ENCODE measurements at places on chromosomes 13 and 19.

DNA sequence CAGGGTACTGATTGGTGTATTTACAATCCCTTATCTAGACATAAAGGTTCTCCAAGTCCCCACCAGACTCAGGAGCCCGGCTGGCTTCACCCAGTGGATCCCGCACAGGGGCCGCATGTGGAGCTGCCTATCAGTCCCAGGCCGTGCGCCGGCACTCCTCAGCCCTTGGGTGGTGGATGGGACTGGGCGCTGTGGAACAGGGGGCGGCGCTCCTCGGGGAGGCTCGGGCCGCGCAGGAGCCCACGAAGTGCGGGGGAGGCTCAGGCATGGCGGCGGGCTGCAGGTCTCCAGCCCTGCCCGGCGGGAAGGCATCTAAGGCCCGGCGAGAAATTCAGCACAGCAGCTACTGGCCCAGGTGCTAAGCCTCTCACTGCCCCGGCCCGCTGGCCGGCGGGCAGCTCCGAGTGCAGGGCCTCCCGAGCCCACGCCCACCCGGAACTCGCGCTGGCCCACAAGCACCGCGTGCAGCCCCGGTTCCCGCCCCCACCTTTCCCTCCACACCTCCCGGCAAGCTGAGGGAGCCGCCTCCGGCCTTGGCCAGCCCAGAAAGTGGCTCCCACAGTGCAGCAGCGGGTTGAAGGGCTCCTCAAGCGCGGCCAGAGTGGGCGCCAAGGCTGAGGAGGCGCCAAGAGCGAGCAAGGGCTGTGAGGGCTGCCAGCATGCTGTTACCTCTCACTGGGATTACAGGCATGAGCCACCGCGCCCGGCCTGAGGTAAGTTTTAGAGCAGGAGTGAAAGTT, 60.0 kb upstream of the SCEL start:
- DNase-seq, result no peak

GRCh38 chr19:47521473-47522180, 6.8 kb upstream of the NAPA start:
- DNase-seq, result no peak

- DNase-seq, result no peak
Observed at GRCh38 chr13:65593298-65593874, 1636.8 kb downstream of the PCDH9 start.

- no peak for DNase-seq
Observed at GRCh38 chr13:111883571-111884343, 183.2 kb upstream of the SOX1 start.

DNA sequence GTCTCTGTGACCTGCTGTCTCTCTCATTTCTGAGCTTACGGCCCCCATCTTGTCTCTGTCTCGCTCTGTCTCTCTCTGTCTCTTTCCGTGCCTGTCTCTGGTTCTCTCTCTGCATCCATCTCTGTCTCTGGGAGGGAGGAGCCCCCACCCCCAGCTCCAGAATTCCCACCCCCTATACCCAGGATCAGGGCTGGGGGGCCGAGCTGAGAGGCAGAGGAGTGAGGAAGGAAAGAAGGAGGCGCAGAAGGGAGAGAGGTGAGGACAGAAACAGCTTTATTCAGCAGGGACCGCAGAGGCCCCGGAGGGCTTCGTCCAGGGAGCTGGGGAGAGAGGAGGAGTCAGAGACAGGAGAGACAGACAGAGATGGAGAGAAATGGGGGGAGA, 14.0 kb downstream of the JOSD2 start:
- DNase-seq, result no peak

GRCh38 chr13:46211116-46211482, 629 bp upstream of the LRRC63 start:
- no peak for DNase-seq

- no peak for DNase-seq
Observed at GRCh38 chr13:52862358-52863206, 14.1 kb upstream of the PCDH8 start.

DNA sequence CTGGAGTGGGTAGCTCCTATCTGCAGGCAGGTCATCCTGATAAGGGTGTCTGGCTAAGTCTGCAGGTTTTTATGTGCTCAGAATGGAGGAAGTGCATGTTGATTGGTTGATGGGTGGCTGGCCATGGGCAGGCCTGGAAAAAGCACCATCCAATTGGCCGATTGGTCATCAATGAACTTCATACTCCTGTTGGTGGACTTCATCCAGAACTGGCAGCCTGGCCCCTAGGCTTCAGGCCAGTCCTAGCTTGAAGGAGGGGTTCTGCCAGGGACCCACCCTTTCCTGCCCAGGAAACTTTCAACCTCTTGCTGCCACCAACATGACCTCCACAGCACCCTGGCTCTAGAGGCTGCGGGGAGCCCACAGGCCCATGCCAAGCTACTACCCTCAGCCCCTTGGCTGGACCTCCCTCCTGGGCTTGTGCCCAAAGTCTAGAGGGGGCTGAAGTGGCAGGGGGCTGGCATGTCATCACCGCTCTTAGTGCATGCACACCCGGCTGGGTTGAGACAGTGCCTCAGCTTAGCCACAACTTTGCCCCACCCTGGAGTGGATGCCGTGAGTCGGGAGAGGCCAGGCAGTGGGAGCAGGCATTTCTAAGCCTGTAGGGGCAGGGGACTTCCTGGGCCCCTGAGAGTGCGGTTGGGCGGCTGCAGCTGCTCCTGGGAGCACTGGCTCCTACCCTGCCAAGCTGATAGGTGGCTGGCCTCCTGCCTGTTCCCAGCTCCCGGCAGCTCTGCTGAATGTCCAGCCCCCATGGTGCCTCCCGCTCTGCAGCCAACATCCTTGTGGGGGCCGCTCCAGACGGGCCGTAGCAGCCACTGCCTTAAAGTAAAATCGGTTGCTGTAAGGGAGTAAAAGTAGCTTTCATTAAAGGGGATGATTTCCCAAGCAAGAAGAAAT, 13.2 kb downstream of the DNAJC15 start:
- DNase-seq, result no peak

DNA sequence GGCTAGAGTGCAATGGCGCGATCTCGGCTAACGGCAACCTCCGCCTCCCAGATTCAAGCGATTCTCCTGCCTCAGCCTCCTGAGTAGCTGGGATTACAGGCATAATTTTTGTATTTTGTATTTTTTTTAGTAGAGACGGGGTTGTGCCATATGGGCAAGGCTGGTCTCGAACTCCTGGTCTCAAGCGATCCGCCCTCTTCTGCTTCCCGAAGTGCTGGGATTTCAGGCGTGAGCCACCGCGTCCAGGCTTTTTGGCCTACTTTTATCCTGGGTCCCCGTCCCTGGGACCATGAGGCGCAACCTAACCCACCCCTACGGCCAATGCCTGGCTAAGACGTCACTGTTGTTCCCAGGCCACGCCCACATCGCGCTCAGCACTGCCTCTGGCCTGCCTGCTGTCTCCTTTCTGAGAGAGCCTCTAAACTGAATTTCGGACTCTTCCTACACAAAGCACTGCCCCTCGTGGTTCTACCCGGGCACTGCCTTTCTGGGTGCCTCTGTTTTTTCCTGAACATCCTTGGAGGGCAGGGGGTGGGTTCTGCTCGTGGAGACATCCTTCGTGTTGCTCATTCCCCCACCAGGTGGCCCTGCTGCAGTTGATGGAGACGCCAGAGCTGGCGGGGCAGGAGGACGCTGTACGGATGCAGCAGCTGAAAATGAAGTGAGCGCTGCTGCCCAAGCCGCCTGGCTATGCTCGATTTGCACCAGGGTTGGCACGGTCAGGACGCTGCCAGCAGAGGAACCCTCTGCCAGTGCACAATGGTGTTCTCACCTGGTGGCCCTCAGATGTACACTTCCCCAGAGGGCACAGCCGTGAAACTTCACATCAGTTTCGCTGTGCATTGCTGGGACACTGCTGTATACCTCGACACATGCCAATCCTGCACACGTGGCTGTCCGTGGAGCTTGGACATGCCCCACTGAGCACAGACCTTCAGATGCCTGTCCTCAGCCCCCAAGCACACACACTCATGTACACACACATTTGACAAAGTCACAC, 2.0 kb downstream of the REX1BD start:
- DNase-seq, result no peak

- DNase-seq, result peak; percentile 8
Observed at GRCh38 chr19:11451327-11451870, 16.0 kb downstream of the PRKCSH start.

DNA sequence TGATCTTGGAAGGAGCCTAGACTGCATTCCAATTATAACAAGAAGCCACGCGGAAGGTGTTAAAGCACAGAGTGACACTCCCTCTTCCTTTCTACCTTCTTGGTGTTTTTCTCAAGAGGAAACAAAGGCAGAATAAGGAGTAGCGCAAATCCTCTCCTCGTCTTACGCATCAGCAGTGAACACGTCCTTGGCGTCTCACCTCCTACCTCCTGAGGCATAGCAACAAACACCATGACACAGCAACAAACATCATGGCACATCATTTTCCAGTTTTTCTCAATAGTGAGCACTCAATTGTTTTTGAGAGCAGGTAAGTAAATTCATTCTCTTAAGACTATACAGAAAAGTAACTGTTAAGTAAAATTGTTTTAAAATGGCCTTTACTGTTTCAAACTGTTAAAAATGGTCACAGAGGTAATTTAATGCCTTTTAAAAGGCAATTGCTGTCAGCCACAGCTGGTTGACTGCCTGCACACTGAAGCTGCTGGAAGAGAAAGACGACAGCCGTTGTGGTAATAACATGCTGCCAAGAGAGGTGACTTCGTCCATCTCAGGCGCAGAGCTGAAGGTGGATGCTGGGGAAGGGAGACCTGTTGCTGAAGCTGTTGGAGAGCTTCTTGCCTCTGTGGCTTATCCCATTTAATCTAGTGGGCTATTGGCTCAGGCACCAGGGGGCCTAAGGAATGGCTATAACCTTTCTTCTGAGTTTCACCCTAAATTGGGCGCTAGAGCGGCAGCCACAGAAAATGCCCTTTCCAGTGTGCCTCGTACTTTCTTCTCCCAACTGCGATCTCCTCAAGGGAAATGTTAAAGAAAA, 703.7 kb downstream of the UQCRFS1 start:
- no peak for DNase-seq

GRCh38 chr13:46296921-46297320, 85.2 kb downstream of the LRRC63 start:
- peak; percentile 75 for DNase-seq

DNA sequence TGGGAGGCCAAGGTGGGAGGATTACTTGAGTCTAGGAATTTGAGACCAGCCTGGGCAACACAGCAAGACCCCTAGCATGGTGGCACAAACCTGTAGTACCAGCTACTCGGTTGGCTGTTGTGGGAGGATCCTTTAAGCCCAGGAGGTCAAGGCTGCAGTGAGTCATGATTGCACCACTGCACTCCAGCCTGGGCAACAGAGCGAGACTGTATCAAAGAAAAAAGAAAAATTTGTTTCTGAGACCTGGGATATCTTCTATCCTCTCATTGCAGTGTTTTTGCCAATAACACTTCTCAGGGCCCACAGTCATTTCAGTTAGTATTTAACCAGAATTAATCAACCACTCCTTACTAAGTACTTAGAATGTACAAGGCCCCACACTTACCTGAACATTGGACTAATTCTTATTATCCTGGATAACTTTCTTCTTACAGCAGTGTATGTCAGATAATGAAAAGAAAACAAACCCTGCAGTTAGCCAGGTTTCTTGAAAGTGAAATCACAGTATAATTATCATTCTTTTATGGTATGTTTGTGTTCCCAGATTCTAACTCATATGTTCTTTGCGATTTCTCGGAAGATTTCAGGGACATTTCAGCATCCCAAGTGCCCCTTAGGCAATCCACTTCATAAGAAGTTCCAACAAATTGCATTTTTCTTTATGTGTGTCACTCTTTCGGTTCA, 75.6 kb upstream of the KLF5 start:
- peak; percentile 44 for DNase-seq

GRCh38 chr19:33340991-33341390, 32.5 kb upstream of the CEBPG start:
- DNase-seq, result no peak

Data from AG20443 (cell line).